Hematopoietic multipotent progenitor cell treated with erythropoietin and hydrocortisone succinate and interleukin-3 and kit ligand, for 8 days (in vitro differentiated cells): ENCODE measurements at places on chromosomes 13 and 19.

DNA sequence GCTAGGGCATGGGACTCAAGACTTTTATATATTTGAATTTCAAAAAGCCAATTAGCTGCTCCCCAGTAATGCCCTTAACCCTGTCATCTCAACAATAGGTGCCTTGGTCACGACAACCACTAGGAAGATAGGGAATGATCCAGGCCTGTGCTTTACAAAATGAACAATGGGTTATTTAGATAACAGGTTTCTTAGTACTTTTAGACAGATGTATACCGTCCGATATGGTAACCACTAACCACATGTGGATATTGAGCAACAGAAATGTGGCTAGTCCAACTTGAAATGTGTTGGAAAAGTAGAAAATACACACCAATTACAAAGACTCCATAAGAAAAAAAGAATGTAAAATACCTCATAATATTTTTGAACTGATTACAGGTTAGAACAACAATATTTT, 201.2 kb downstream of the LHFPL6 start:
- peak; percentile 98 for DNase-seq

GRCh38 chr13:25762795-25763377, 288.9 kb downstream of the SHISA2 start:
- no peak for DNase-seq

DNA sequence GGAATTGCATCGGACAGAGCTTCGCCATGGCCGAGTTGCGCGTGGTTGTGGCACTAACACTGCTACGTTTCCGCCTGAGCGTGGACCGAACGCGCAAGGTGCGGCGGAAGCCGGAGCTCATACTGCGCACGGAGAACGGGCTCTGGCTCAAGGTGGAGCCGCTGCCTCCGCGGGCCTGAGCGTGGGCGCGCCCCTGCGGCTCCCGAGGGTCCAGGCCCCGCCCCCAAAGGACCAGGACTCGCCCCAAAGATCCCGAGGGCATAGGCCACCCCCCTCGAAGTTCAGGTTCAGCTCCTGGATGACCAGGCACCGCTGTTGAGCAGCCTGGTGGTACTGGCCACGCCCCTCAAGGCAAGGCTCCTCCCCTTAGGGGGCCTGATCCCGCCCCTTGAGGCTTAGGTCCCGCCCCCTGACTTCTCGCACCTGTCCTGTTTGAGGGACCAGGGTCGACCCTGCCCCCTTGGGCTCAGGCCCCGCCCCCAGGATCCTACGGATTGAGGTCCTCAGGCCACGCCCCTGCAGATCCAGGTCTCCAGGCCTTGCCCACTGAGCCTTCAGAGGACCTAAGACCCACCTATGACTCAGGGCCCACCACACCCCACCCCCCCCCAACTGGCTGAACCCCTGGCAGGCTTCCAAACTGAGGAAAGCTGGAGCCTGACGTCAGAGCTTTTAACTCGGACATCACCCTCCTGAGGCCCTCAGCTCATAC, 43.1 kb downstream of the CYP4F22 start:
- DNase-seq, result peak; percentile 19

DNA sequence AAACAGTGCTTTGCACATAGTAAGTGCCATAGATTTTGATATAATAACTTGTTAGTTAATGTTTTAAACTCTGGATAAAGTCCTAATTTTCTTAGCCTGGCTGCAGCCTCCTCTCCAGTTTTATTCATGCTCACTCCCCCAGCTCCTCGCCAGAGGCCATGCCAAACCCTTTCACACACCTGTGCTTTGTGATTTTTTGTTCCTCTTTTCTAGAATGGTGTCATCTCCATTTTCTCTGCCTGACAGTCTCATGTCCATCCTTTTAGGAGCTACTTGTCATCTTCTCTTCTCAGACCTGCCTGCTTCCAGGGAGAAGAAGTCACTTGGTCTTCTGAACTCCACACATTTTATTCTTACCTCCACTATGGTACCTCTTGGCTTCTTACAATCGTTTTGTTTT, 55.8 kb upstream of the SPATA13 start:
- DNase-seq, result no peak

- DNase-seq, result no peak
These were observed 490.5 kb downstream of the MYO16 start for GRCh38 chr13:109119896-109120295.

DNA sequence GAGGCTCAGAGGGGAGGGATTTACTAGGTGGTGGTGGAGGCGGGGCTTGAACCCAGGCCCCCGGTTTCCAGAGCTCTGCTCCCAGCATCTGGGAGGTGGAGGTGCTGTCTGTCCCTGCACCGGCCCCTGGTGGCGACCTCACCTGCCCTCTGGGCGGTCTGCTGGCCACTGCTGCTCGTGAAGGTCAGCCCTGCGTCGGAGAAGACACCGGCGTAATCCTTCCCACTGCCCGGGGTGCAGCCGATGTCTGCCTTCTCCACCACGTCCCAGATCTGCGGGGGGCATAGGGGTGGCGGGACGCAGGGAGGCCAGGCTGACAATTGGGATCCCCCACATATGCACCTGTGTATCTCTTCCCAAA, 12.8 kb downstream of the C3 start:
- DNase-seq, result no peak

DNA sequence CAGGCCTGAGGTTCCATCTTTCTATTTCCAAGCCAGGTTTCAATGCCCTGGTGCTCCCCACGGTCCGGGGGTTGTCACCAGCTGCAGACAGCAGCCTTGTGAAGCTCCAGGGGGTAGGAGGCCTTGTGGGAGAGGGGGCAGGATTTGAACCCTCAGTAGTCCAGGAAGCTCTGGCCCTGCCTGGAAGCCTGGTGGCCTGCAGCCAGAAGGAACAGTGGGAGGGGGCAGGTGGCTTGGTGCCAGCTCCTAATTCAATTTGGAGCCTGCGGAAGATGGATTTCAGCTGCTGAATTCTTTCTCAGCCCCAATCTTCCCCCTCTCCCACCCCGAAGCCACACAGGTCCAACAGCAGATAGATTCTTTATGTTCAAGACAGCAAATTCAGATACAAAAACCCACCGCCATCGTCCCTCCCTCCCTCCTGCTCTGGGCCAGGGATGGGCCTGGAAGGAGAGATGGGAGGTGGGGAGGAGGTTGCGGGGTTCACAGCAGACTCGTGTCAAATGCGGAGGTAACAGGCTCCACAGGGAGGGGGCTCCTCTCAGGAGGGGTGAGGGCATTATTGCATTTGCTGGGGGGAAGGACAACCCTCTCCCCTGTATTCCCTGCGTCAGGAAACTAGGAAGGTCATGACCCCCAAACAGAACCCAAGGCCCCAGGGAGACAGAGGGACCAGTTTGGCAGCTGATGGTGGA, 2.4 kb upstream of the PTGER1 start:
- DNase-seq, result no peak

- no peak for DNase-seq
These were observed 238.0 kb downstream of the LHFPL6 start for GRCh38 chr13:39364947-39365468.

DNA sequence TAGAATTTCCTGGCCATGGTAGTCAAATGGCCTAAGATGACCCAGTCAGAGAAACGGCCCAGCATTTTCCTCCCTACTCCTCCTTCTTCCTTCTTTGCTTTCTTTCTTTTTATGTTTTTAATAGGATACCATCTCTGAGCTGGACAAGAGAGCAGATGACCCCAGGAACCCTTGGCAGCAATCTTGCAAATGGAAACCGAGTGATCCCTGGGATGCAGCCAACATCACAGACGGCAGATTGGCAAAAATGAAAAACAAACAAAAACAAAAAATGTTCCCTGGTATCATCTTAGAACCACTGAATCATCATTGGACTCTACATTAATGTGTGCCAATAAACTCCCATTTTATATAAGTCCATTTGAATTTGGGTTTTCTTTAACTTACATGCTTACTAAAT, 424.4 kb downstream of the FGF14 start:
- no peak for DNase-seq

DNA sequence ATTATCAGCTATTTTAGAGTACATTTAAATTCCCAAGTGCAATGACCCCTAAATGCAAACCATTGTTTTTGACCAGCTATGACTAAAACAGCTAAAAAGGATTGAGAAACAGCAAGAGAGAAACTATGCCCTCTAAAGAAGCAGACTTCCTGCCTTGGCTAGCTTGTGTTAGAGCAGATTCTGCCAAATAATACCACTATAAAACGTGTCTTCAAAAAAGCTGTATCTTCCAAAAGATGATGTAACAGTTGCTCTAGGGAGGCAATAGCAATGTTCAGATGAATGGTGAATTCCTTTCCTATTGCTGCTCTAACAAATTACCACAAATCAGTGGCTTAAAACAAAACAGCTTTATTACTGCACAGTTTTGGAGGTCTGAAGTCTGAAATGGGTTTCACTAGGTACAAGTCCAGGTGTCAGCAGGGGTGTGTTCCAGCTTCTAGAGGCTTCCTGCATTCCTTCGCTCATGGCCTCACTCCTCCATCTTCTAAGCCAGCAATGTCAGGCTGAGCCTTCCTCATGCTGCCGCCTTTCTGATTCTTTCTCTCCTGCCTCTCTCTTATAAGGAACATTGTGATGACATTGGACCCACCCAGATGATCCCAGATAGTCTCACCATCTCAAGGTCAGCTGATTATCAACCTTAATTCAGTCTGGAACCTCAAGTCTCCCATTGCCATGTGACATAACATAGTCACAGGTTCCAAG, 84.5 kb downstream of the LRRC63 start:
- DNase-seq, result peak; percentile 14

GRCh38 chr13:59533561-59534555, 629.9 kb downstream of the DIAPH3 start:
- DNase-seq, result no peak

GRCh38 chr19:6760606-6761005, 6.6 kb downstream of the SH2D3A start:
- no peak for DNase-seq

DNA sequence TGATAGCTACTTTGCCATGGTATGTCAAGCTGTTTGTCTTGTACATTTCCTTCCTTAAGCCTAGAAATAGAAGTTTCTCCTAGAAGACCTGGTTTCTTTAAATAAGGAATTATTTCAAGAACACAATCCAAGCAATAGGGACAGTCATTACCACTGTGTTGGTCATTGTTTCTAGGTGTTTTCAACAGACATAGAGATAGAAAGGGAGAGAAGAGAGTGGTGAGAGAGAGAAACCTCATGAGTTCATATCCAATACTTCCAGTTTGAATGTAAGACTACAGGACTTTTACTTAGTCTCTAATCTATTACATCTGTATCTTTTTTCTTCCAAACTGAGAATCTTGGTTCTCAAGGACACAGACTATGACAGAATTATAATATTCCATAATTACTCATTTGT, 245.9 kb upstream of the STARD13 start:
- DNase-seq, result no peak

GRCh38 chr13:107438251-107438650, 777.1 kb downstream of the LIG4 start:
- no peak for DNase-seq

- no peak for DNase-seq
These were observed 64.0 kb upstream of the MED4 start for GRCh38 chr13:48158915-48159314.

GRCh38 chr13:78913656-78914055, 254.7 kb upstream of the OBI1 start:
- DNase-seq, result no peak

GRCh38 chr13:47718556-47718955, 282.5 kb downstream of the SUCLA2 start:
- DNase-seq, result no peak

GRCh38 chr13:83372786-83373185, 509.5 kb downstream of the SLITRK1 start:
- no peak for DNase-seq

DNA sequence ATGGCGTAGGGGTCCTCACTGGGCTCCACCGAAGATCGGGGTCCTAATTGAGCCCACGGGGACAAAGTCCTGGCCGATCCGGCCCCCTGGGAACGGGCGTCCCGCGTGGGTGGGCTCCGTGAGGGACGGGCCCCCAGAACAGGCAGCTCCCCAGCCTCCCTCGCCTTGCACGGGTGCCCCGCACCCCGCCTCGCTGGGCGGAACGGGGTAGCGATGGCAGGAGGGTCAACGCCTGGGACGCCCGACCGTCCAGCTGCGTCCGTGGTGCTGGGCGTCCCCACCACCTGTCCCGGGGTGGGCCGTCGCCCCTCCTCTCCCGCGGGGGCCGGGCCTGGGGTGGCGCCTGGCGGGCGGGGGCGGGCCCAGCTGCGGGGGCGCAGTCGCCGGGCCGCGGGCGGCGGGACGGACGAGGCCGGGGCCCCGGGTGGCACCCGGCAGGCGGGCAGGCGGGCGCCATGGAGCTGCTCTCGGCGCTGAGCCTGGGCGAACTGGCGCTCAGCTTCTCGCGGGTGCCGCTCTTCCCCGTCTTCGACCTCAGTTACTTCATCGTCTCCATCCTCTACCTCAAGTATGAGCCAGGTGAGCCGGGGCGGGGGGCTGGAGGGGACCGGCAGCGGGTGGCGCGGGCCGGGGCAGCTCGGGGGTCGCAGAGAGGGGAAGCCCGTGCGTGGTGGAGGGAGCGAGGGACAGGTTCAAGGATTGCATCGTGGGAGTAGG, at the start of gene TMEM38A:
TMEM38A (plus strand) TSS at position 377 of the 717 bp plus-strand sequence; CDS start at position 456, 79 bp downstream.
- no peak for DNase-seq

- DNase-seq, result no peak
These were observed 303.5 kb downstream of the DLEU7 start for GRCh38 chr13:50539791-50540530.

- no peak for DNase-seq
These were observed 28.5 kb downstream of the EXOC3L2 start for GRCh38 chr19:45216667-45217066.

DNA sequence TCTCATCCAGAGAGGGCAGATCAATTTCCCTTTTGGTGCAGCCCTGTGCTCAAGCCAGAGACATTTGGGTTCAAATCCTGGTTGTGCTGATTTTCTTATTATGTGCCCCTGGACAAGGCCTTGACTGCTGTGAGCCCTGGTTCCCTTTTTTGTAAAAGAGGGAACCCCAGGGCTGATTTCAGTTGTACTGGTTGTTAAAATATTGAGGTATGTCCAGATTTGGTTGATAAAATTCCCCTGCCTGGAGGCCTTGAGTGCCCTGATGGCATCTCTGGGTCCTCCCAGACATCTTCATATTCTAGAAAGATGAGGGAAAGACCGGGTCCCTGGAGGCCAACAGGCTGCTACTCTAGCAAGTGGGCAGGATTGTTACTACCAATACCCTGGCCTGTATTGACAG, 14.4 kb upstream of the PLAUR start:
- no peak for DNase-seq

- DNase-seq, result no peak
These were observed 158.1 kb downstream of the ZIC5 start for GRCh38 chr13:99813336-99814095.

DNA sequence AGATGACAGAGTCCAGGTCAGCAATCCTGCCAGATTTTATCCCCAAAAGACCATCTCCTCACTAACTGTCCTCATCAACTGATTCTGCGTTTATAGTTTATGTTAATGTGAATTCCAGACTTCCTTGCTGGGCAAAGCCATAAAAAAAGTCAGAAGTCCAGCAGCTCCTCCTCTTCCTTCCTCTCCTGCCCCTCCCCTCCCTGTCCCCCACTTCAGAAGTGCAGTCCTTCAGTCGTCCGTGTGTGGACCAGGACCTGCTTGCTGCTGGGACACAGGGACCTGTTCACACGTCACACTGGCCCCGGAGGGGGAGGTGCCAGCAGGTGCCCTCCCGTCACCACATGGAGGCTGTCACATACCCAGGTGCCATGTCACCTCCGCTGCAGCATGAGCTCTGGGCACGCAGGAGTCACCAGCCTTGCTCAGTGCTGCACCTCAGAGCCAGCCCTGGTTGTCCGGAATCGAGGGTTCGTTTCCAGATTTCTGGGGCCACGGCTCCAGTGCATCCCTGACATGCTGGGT, 4.0 kb upstream of the MCF2L start:
- DNase-seq, result no peak

GRCh38 chr19:33748231-33748630, 48.4 kb upstream of the KCTD15 start:
- DNase-seq, result no peak

GRCh38 chr13:81686877-81687276, 1346.0 kb upstream of the SPRY2 start:
- DNase-seq, result no peak

GRCh38 chr19:18173054-18173571, 500 bp upstream of the IFI30 start:
- no peak for DNase-seq
